ENCODE measurements at places on chromosomes 6 and 20. TPM values are rescaled to one million over a fixed set of nuclear protein-coding genes. Genes with fewer than 3 reads are reported as not detected.

DNA sequence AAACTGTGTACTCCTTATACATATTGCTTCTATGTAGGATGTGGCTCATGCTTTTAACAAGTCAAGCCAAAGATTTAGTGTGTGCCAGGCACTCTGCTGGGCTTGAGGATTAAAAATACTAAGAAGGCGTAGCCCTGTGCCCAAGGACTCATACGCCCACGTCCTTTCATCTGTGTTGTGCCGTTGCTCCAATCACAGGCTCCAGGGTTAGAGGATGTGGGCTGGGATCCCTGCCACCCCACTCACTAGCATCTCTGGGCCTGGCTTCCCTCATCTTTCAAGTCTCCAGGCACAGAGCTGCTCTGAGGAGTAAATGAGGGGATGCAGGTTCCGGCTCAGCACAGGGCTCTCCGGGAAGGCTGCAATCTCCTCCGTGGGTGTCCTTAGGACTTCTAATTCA, 214.2 kb downstream of the SYNDIG1 start:
- DNase-seq: no peak

DNA sequence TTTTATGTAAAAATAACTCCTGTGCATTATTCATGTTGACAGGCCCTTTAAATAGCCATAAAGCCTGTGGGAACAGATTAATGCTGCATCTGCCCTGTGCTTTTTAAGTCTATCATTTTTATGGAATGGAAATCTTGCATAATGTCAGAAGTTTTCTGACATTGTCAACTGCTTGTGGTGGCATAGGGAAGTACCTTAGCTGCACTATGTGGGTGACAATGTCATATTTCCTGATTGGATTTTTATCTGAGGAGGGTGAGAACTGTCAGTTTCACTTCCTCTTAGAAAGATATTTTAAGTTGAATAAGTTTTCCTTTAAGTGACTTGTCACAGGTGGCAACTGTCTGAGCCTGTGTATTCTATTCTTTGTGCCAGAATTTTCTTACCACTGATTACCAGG, 267.9 kb downstream of the PLCB1 start:
- DNase-seq: no peak

DNA sequence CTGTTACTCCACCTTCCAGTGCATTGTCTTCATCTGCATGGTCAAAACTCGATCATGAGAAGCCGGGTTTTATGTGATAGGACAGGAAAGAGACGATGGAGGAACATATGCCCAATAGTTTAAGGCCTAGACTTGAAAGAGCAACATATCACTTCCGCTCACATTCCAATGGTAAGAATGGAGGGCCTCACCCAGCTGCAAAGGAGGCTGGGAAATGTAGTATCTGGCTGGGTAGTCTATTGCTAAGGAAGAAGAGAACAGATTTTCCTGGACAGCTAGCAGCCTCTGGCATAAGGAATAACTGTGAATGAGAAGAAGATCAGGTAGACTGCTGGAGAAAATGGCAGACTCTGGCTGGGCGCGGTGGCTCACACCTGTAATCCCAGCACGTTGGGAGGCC, 19.2 kb downstream of the FITM2 start:
- no peak for DNase-seq

GRCh38 chr6:163533443-163533842, 118.9 kb downstream of the QKI start:
- DNase-seq: peak; percentile 82

DNA sequence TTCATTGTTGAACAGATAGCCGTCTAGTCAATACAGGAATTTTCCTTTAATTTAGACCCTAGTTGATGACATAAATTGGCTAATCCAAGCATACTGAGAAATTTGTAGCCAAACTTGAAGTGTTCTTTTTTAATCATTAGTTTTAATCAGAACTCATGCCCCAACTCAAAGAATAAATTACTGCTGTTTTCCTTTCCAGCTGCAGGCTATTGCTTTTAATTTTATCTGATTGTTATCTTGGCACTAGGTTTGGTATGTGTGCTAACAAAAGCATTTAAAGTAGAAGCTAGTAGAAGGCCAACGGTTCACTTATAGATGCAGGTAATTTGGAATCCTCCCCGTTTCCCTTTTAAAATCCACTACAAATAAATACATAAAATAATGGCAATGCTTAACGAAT, 188.5 kb downstream of the CD109 start:
- DNase-seq: no peak

Gene PLG
- not detected for total RNA-seq

Gene CLDN20
- total RNA-seq: 0.54 TPM

Gene FYN
- 49.9 TPM for total RNA-seq

DNA sequence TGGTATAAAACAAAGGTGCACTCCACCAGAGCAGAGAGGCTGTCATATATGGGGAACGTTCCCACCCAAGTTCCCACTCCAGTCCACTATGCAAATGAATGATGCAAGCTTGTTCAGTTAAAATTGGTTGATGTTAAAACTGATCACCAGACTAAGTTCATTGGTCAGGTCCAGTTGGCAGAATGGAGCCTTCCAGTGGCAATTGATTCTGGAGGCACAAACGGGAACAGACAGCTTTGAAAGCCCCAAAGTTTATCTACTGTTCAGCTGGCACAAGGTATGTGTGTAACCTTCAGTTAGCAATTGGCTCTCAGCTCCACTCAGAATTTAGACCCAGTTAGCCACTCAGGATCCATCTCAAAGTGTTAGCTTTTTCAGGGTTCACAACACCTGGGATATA, 119.4 kb upstream of the CEP85L start:
- DNase-seq: no peak

DNA sequence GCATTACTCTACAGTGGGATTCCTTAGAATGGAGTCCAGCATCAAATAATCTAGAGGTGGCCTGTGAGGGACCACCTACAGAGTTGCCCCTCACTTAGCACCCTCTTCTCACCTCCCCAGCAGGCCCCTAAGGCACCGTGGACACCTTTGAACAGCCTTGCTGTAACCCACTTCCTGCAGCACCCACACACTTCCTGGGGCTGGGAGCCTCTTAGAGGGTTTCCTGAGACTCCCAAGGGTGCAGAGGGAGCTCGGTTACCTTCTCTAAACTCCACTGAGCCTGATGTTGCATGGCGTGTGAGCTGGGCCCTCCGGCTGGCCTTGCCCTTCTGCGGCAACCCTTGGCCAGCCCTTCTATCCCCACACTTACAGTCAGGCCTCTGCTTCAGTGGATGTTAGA, 7.3 kb upstream of the SIRPG start:
- no peak for DNase-seq

- DNase-seq: no peak
Observed at GRCh38 chr20:17709361-17710293, 9.9 kb downstream of the BANF2 start.

- DNase-seq: no peak
Observed at GRCh38 chr6:156315146-156315545, 462.0 kb upstream of the ARID1B start.

GRCh38 chr20:1374246-1374645, 18.6 kb downstream of the FKBP1A start:
- no peak for DNase-seq

DNA sequence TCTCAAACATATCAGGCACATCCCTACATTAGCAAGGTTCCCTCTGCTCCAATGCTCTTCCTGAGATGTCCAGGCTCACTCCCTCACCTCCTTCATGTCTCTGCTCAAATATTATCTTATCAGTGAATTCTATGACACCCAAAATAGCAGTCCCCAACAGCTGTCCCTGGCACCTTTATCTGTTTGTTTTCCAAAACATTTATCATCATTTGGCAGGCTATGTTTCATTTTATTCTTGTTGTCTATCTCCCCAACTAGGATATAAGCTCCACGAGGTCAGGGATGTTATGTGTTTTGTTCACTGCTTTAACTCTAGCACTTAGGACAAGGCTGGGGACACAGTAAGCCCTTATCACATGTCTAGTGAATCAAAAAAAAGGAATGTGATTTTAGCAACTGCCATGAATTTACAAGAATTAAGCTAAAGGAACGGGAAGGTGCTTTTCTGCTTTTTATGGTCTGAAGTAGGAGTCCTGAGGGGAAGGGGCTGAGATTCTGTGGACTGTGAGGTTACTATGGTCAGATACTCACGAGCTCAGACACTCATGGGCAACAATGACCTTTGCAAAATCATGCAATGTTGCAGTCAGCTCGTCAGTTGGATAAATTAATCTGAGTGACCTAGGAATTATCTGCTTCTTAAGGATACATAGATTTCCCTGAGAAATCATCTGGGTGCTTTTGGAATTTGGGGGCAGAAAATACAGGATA, 1.9 kb upstream of the IL22RA2 start:
- no peak for DNase-seq

- no peak for DNase-seq
Observed at GRCh38 chr6:156311291-156311690, 465.9 kb upstream of the ARID1B start.

DNA sequence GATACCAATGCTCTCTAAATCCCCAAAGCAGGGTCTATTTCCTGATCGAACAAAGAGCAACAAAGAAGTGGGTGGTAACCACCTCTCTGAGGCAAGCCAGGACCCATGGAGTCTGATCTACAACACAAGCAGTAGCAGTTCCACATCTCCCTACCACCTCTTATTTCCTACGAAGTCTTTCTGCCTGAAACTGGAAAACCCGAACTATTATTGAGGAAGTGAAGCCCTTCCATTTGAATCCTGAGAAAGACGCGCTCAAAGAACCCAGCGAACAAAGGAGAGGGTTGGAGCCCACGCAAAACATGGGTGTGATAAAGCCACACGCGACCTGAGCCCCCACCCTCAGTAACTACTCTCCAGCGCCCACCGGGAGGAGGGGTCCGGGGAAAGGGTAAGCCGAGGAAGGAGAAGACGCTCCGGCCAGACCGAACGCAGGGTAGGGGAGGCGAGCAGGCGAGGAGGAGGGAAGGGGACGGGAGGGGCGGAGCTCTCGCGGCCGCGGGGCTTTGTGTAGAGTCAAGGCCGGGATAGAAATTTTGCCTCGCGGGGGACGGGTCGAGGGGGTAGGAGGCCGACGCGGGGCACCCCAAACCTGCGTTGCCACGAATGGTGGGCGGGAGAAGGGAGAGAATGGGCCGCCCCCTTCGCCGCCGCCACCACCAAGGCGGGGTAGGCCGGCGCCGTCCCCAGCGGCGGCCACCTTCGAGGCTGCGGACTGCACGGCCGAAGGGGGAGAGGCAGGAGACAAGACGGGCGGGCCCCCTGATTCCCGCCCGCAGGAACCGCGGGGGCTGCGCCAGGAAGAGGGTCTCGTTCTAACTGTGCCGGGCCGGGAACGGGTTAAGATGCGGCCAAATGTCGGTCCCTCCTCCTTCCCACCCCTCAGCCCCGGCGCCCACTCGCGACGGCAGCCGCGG, 802 bp downstream of the HDAC2 start:
- peak; percentile 67 for DNase-seq

Gene MUCL3
- total RNA-seq: not detected

GRCh38 chr6:152052061-152052460, 244.6 kb downstream of the ESR1 start:
- DNase-seq: no peak

DNA sequence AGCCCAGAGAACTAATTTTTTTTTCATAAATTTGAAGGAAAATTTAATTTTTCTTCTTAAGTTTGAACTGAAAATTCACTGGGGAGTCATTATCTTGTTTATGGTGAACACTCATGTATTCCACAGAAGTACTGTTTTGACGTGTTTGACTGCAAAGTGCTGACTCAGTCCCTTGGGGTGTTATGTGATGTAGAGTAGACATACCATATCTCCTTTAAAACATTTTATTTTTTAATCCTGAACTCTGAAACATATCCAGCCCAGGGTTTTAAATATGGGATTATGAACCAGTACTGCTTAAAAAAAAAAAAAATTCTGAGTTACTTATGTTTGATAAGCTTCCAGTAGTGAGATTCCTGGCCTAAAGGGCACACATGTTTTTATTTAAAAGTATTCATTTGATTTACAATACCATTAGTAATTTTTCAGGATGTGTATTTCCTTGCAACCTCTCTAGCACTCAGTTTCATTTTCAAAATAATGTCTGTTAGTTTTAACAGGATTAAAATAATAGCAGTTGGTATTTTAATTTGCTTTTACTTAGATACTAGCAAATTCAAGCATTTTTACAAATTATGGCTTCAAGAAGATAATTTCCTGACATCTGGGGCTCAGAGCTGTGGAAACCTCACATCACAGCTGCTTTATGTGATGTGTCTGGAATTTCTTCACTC, 81.7 kb upstream of the PDE10A start:
- no peak for DNase-seq

Gene CRISP3
- not detected for total RNA-seq

DNA sequence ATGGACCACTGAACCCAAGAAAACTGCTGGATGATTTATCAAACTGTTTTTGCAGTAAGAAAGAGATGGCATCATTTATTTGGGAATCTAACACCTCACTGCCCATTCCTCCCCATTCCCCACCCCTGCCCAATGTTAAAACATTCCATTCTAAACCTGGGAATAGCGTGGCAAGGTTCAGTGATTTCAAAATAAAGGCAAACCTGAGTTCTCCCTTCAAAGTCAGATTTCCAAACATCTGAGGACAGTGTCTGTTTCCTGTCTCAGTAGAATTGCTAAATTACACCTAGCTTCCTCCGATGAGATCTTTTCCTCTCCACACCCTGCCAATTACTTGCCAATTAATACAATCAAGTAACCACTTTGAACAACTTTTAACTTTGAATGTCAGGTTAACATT, 127.4 kb upstream of the ARMC2 start:
- DNase-seq: no peak

Gene SPATS1
- not detected for total RNA-seq

DNA sequence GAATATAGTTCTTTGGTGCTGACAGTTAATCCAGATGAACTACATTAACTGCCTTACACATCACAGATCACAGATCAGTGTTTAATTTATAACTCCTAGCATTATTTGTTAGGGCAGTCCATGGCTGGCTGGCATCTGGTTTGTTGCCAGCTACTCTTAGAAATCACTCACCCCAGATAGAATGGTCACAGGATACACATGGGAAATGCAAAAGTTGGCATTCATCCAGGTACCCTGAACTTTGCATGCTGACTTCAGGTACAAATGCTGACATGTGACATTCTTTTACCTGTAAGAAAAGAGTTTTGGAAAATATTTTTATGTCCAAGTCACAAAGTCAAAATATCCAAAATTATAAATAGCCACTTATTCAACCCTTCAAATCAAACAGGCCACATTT, 20.2 kb downstream of the FBXL4 start:
- DNase-seq: no peak

DNA sequence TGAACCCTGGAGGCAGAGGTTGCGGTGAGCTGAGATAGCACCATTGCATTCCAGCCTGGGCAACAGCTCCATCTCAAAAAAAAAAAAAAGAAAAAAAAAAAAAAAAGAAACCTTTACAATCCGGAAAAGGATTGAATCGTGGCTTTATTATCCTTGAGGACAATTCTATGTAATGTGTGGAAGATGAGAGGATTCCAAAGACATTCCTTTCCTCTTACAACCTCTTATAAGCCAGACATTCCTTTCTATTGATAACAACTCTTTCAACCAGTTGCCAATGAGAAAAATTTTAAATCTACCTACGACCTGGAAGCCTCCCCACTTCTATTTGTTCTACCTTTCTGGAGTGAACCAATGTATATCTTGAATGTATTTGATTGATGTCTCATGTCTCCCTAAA, 91.2 kb upstream of the EEF1E1 start:
- no peak for DNase-seq

Gene HIVEP2
- 8.2 TPM for total RNA-seq

- no peak for DNase-seq
Observed at GRCh38 chr20:6863798-6864201, 96.3 kb downstream of the BMP2 start.

- DNase-seq: no peak
Observed at GRCh38 chr6:37502703-37503291, 3.1 kb upstream of the CCDC167 start.

GRCh38 chr6:169978615-169979161, 227.3 kb downstream of the ERMARD start:
- DNase-seq: peak; percentile 35

GRCh38 chr6:79705456-79705995, 74.4 kb downstream of the SH3BGRL2 start:
- DNase-seq: no peak

Measured in Daoy (cell line).